ENCODE measurements at places on chromosomes 3 and 15. TPM values are rescaled to one million over a fixed set of nuclear protein-coding genes. Genes with fewer than 3 reads are reported as not detected.

DNA sequence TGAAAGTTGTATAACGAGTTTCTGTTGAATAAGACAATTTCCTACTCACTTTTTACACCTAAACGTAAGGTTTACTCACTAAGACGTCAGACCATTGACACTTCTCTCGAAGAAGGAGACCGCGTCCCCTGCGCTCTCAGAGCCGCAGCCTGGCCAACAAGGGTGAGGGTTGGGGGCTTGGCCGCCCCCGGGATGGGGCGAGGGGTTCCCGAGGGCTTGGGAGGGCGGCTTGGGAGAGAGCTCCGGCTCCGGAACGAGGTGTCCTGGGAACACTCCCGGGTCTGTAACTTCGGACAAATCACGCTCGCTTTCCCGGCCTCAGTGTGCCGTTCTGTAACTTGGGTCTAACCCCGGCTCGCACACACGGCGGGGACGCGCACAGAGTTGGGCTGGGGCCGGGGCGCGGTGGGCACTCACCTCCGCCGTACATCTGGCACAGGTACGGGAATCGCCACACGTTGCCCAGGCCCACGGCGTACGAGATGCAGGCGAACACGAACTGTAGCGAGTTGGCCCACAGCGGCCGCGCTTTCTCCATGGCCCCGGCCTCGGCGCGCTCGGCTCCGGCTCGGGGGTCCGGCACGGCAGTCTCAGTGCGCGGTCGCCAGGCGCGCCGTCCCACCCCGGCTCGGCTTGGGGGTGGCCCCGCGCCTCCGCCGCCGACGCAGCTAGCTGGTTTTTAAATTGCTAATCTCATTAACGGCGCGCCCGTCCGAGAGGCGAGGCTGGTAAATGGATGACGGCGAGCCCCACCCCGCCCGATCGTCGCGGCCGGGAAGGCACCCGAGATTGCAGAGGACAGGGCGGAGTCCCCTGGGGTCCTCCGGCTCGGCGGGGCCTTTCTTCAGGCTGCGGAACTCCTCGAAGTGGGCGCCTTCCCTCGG is at the start of gene SLC6A20:
TSS of gene SLC6A20 (minus strand) at position 655 of the 884 bp plus-strand sequence. CDS start at position 538, 117 bp downstream.
- DNase-seq = no peak

DNA sequence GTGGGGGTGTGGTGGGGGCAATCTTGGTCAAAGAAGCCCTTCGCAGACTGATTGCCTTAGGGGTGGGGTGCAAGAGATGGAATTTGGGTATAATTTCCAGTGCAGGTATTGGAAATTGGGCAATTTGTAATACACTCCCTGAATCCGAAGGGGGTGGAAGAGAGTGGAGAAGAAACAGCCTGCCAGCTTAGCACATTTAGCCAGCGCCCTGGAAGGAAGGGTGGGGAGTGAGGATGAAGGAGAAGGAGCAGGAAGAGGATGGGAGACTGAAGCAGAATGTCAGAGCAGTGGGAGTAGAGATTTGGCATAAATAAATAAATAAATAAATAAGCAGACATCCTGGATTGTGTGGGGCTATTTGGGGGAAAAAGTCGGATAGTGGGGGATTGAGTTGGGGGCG is 1.6 kb downstream of the GAP43 start:
- no peak for DNase-seq

- DNase-seq = no peak
Observed at GRCh38 chr3:9226326-9226725, 23.1 kb downstream of the SRGAP3 start.

MYO5C gene
- total RNA-seq = 0.19 TPM

DNA sequence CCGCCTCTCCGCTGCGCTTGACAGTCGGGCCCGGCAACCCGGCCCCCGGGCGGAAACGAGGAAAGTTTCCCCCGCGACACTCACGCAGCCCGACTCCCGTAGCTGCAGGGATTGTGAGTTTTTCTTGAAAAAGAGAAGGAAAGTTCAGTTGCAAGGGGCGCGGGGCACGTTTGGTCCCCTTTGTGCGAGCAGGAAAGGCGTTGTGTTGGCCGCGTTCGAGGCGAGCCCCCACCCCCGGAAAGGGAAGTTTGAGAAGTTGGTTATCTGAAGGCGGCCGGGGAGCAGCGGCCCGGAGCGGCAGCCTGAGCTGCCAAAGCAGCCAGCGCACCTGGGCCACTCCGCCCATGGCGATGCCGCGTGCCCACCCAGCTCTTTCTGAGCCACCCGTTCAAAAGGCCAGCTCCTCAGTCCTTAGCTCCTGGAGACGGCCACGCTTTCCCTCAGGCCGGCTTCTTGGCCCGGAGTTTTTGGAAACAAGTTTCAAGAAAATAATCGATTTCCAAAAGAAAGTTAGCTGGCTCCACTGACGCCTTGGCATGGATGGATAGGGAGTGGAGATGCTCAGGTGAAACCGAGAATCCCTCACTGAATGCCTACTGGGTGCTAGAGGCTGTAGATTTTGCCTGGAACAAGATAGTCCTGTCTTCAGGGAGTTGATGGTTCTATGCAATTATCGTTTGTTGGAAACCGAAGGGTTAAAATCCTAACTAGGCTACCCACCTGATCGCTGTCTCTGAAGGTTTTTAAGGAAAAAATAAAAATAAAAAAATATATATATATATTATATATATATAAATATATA is 832 bp downstream of the TGFBR2 start:
- DNase-seq = peak; percentile 77

- no peak for DNase-seq
Observed at GRCh38 chr3:5058471-5058951, 63.6 kb upstream of the ARL8B start.

GRCh38 chr3:71652781-71653413 is 69.4 kb upstream of the FOXP1 start:
- DNase-seq = no peak

TIGIT gene
- 5.0 TPM for total RNA-seq

GALNT15 gene
- not detected for total RNA-seq

ISY1 gene
- 47.2 TPM for total RNA-seq

HCLS1 gene
- 355 TPM for total RNA-seq

DNA sequence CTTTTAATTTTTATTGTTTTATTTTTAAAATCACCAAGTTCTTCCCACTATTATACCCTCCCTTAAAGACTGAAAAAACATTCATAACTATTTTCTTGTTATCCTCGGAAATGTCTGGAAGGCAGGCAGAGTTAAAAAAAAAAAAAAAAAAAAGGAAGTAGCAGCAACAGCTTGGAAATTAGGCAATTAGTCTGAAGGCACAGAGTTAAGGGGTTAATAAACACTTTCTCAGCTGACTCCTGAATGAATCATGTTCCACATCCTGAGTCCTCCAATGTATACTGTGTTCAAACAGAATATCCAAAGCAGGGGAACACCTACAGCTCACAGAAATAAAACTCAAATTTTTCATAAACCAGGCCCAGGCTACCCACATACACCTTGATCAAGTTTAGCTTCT is 5.8 kb downstream of the HEXA start:
- DNase-seq = no peak

XCR1 gene
- not detected for total RNA-seq

DNA sequence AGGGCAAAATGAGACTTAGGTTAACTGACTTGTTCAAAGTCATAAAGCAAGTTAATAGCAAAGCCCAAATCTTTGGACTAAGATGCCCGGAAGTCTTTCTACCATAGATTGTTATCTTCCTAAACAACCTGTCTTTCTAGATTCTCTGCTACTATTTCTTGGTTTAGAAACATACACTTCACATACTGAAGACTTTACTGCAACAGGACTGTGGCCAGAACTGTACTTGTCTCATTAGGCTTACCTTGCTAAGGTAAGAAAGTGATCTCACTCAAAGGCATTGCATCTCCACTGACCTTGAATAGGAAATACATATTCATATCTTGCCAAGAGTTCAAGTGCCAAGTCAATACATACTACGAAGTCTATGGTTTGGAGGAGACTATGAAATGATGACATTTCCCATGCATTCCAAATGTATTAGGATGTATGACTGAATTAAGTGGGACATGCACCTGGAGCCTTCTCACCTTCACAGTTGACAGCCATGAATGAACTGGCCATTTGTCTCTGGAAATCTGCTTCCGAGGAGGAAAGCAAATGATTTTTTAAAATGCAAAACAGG is 5.0 kb downstream of the ZDHHC3 start:
- no peak for DNase-seq

GRCh38 chr3:113573728-113574127 is 41.4 kb downstream of the SIDT1 start:
- DNase-seq = no peak

DNA sequence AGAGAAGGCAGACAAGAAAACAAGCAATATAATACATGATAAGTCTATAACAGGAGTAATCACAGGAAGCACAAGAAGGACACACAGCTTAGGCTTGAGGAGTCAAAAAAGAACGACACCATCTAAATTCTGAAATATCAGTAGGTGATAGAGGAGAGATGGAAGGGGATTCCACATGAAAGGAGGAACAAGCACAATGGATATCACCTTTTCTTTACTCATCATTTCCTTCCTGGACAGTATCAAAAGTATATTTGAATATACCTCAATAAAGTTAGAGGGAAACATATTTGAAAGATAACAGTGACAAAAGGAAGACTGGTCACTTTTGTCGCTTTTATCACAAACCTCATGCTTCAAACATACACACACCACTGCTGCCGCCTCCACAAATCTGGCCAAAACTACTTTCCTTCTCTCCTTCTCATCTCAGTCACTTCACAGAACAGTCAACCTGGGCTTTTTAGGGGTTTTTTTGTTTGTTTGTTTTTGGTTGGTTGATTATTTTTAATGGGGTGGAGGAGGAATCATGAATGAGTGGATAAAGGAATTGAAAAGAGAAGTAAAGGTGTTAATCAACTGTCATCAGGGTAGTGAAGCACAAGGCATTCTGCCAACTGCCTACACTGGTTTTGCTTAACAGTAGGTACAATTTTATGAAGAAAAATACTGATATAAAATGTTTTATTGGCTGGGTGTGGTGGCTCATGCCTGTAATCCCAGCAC is 18.5 kb downstream of the DENND4A start:
- no peak for DNase-seq

DNA sequence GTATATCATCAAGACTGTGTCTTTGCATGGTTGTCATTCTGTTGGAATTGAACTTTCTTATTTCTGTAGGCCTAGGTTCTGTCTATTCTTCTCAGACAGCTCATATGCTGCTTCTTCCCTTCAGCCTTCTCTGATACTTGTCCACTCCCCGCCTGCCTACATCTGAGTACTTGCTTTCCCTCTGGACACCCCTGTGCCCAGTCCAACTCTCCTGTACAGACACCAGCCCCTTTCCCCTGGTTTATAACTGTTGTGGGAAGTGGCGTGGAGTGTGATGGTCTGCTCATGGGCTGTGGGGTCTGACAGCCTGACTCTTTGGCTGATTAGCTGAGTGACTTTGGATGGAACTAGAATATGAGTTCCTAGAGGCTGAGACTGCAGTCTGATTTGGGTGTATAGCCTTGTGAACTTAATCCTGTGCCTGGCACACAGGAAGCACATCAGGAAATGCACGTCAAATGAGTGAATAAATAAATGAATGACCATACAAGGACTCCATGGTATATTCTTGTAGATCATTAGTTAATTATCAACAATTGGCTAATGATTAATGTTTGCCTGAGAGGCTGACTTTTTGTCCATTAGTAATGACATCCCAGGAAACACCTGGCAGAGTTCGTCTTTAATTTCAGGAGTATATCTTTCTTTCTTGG is 11.8 kb downstream of the CACNA1D start:
- DNase-seq = no peak

CLDN16 gene
- total RNA-seq = not detected

DNAJC13 gene
- 36.2 TPM for total RNA-seq

DNA sequence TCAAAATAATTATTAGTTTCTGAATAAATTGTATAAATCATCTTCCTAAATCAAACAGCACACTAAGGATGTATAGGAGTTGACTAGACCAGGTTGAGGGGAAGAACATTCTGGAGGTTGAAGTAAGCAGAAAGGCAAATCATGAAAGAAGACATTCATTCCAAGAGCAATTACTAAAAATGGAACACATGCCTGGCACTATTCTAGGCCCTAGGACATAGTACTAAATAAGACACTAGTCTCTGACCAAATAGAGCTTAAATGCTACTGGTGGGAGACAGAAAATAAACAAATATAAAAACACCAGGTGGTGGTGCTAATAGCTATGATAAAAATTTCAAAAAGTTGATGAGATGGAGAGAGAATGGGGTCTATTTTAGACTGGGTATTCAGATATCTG is 190.1 kb downstream of the TBC1D5 start:
- no peak for DNase-seq

DNA sequence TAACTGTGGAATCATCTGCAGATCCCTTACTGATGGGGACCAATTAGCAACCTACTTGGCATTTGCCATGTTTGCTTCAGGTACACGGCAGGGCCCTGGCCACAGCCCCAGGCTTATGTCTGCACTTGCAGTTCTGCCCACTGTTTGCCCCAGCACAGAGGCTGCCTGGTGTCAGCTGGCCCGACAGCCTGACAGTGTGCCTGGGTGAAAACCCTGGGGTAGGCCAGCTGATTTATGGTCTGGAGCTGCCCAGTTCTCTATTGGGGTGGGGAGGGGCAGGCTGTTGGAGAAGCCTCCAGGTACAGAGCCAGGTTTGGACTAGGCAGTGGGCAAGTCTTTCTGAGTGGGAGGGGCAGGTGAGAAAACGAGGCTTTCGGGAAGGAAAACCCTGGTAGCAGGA is 11.2 kb upstream of the TGM5 start:
- no peak for DNase-seq

DNA sequence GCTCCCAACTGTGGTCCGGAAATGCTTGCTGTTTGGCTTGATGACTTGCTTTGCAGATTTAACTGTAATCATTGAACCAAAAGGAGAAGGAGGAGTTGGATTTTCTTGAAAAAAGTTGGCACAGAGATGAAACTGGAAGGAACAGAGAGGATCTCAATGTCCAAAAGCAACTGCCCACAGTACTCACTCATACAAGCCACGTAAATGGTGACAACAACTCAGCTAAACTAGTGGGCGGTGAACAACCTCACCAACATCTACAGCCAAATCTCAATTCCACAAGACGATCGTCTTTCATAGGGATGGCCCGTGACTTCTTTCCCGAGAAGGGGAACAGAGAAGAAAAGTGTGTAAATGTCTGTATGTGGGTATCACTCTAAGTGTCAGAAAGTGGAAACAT is 48.1 kb downstream of the MYO5C start:
- no peak for DNase-seq

NAALADL2 gene
- total RNA-seq = 0.44 TPM

- no peak for DNase-seq
Observed at GRCh38 chr3:61589856-61590255, 28.5 kb downstream of the PTPRG start.

DNA sequence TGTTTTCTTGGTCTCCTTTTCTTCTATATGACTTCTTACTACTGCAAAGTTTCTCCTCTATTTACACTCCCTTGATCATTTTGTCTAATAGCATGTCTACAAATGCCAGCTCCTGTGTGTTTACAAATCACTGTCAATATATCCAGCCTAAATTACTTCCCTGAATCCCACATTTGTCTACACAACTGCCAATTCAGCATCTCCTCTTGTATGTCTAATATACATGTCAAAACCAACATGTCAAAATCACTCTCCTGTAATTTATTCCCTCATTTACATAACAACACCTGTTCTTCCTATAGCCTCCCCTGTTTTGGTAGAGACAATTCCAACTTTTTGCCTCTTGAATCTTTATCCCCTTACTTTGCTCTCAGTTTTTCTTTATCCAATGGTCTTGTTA is 359.3 kb downstream of the PLOD2 start:
- no peak for DNase-seq

GRCh38 chr15:67070892-67071664 is 5.7 kb downstream of the SMAD3 start:
- no peak for DNase-seq

CLDN18 gene
- total RNA-seq = not detected

GOLGA6B gene
- not detected for total RNA-seq

All from naive thymus-derived CD8-positive, alpha-beta T cell (primary cell).